ENCODE measurements at places on chromosomes 13 and 19.
A peak's percentile ranks its signal among the peaks of the same experiment; 100 is the strongest.

DNA sequence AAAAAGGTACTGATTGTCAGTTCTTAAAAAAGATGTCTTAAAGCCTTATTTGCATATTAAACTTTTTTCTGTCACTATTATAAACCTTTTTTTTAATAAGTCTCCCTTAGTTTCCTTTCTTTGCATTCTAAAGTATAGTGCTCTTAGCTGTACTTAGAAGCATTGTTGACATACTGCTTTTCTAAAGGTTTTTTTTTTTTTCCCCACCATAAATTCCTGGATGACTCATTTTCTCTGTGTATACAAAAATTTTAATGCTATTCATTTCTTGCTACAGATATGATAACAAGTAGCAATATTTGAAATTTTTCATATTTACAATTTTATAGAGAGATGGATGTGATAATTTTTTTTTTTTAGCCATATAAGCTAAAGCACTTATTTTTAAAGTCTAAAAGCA, 43.5 kb downstream of the METTL21C start:
- no peak for DNase-seq

- no peak for DNase-seq
These were observed 820.8 kb upstream of the MIR17HG start for GRCh38 chr13:90526711-90527110.

DNA sequence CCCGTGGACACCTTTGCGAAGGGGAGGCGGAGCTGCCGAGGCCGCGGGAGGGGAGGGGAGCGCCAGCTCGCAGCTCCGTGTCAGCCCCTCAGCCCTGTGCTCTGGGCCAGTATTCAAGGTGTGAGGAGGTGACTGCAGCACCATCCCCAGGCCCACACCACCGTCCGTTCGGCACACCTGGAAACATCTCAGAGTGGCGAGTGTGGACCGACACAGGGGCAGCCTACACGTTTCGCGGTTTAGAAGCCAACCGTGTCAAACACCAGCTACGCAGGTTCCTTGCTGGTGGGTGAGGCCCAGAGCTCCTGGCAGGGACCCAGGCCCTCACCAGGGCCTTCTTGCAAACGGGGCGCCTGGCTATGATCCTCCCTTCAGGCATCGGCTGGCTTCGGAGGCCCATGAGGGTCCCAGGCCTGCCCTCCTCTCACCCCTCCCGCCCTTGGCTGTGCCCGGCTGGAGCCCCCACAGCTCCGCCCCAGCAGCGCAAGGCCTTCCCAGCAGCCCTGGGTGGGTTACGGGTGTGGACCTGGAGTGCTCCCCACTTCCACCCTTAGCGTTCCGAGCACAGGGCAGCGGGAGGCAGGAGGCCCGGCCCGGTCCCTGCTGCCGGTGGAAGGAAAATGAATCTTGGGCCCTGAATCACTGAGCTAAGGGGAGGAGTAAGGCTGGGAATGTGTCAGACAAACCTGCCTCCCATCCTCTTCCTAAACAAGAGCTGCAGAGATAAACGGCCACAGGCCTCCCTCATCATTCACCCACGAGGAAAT, 1.2 kb downstream of the C13orf46 start:
- DNase-seq = no peak

DNA sequence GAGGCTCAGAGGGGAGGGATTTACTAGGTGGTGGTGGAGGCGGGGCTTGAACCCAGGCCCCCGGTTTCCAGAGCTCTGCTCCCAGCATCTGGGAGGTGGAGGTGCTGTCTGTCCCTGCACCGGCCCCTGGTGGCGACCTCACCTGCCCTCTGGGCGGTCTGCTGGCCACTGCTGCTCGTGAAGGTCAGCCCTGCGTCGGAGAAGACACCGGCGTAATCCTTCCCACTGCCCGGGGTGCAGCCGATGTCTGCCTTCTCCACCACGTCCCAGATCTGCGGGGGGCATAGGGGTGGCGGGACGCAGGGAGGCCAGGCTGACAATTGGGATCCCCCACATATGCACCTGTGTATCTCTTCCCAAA, 12.8 kb downstream of the C3 start:
- no peak for DNase-seq

- DNase-seq = peak; percentile 45
These were observed 12.4 kb downstream of the MAST3 start for GRCh38 chr19:18109733-18110608.

- DNase-seq = no peak
These were observed 1.8 kb downstream of the ZNF175 start for GRCh38 chr19:51572908-51573307.

DNA sequence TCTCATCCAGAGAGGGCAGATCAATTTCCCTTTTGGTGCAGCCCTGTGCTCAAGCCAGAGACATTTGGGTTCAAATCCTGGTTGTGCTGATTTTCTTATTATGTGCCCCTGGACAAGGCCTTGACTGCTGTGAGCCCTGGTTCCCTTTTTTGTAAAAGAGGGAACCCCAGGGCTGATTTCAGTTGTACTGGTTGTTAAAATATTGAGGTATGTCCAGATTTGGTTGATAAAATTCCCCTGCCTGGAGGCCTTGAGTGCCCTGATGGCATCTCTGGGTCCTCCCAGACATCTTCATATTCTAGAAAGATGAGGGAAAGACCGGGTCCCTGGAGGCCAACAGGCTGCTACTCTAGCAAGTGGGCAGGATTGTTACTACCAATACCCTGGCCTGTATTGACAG, 14.4 kb upstream of the PLAUR start:
- DNase-seq = no peak

DNA sequence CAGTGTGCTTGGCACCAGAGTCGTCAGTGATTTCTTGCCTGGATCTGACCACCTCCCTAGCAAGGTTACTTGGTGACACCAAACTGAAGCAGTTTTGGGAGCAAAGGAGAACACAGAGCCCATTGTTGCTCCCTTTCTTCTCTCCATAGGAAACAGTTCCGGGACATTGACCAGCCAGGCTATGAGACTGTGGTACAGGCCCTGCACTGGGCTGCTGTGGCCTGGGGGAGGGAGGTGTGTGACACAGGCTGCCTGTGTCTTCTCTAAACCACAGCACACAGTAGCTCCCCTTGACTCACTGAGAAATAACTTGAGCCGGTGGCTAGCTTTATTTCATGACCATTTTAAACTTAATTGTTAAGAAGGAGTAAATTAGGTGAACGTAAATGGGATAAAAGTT, 214.8 kb upstream of the UBL3 start:
- DNase-seq = no peak

GRCh38 chr13:25179832-25180774, 8.0 kb upstream of the AMER2 start:
- DNase-seq = no peak

- no peak for DNase-seq
These were observed 485.2 kb downstream of the ZNF536 start for GRCh38 chr19:30857388-30857787.

GRCh38 chr13:112905990-112906641, 62.9 kb upstream of the MCF2L start:
- DNase-seq = no peak

DNA sequence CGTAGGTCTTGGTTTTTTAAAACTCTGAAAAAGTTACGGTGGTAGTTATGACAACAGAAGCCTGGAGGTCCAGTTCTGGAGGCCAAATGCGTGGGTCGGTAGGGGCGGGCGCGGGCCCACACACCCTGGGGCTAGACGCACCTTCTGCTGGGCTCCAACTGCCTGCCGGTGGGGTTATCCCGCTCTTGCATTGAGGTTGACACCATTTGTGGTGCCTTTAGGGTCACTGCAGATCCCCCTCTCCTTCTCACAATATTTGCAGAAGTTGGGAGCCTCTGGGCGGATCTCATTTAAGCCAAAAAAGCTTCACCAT, 81.6 kb downstream of the CHST8 start:
- no peak for DNase-seq

DNA sequence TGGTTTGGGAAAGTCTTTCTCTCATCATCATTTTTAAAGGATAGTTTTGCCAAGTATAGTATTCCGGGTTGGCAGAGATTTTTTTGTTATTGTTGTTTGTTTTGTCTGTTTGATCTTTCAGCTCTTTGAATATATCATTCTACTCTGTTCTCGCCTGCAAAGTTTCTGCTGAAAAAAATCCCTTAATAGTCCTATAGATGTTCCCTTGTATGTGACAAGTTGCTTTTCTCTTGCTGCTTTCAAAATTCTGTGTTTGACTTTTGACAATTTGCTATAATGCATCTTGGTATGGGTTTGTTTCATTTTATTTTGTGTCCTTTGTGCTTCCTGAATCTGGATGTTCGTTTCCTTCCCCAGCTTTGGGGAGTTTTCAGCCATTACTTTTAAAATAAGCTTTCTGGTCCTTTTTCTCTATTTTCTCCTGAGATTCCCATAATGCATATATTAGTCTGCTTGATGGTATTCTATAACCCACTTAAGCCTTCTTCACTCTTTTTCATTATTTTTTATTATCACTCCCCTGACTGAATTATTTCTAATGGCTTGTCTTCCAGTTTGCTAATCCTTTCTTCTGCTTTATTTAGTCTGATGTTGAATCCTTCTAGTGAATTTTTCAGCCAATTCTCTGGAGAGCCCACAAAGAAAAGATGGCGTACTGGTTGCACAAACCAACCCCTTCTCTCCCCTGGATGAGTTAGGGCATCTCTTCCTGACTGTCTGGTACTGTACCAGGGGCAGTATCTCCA, 14.6 kb downstream of the ZNF569 start:
- no peak for DNase-seq

DNA sequence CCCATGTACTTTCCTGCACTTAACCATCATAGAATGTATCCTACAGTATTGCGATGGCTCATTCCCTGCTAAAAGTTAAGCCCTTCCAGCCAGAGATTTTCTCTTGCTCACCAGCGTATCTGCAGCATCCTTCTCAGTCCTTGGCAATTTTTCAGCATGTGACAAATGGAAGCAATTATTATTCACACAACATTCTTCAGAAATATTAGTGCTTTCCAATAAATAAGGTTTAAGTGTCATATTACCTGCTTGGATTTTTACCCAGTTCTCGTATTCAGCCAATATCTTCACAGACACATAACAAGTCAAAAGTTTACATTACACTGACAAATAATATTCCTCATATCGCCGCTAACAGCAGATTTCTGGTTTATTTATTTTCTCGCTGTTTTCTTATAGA, 82.3 kb downstream of the POU4F1 start:
- DNase-seq = no peak

DNA sequence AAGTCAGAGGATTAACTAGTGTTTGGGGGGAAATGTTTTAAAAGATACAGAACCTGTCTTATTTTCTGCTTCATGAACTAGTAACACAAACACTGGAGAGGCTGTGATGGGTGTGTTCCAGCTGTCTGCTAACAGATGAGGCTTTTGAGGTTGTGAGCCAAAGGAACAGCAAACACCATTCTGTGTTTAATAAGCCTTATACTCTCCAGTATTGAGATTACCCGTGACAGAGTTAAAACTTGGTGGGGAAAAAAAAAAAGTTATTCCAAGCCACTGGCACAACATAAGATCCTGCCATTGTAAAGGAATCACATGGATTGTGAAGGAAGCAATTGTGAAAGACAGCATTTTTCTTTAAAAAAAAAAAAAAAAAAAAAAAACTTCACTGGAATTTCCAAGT, 48.4 kb downstream of the KCTD12 start:
- no peak for DNase-seq

GRCh38 chr13:50309882-50310594, 294.8 kb downstream of the KCNRG start:
- DNase-seq = no peak

DNA sequence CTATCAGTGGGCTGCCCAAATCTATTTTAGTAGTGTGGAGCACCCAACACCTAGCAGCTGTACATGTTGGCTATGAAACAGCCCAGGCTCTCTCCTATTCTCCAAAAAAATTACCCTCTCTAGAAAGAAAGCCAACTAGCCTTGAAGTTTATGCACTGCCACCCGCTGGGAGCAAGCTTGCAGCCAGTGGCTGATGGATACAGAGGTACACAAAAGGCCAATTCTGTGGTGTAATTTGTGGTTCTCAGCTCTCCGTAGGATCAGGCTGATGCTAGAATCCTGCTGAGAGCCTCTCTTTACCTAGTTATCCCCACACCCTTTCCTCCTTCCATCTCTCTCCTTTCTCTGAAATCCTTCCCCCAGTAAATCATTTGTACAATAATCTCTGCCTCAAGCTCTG, 1120.7 kb downstream of the DIAPH3 start:
- no peak for DNase-seq

GRCh38 chr13:108549934-108550333, 79.5 kb upstream of the MYO16 start:
- no peak for DNase-seq

DNA sequence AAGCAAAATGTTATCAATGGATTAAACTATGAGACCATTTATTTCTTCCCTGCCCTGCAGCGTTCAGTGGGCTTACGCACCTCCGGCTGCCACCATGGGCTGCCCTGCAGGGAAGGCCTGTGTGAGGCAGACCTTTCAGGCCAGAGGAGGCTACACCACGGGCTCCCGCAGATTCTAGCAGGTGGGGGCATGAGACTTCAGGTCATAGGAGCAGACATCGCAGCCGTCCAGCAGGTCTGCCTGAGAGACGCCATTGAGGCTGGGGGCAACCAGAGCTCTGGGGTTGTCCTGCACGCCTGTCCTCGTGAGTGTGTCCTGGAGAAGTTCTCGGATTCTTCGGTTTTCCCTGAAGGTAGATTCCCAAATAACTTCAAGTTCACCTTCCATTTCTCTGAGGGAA, 9.4 kb upstream of the SLC7A9 start:
- no peak for DNase-seq

DNA sequence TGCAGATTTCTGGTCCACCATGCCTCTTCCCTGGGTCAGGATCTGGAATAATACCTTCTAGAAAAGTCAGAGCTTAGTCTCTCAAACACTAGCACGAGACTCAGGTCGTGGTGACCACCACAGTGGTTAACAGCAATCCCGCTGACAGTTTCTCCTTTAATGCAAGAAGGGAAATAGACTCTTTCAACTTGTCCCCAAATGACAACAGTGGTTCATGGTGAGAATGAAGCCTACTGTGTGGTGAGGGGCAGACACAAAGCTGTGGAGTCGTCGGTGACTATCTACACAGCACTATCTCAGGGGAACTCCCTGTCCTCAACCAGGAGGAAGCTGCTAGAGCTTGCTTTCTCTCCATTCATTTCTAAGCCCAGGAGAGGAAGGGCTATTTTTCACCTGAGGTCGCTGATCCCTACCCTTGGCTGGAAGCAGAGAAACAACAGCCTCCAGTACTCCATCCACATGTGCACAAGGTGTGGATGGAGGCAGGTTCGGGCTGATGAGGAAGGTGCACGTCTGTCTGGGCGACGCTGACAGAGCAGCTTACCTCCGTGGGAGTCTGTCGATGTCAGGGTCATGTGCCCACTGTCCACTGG, 72.4 kb downstream of the STK24 start:
- DNase-seq = no peak

DNA sequence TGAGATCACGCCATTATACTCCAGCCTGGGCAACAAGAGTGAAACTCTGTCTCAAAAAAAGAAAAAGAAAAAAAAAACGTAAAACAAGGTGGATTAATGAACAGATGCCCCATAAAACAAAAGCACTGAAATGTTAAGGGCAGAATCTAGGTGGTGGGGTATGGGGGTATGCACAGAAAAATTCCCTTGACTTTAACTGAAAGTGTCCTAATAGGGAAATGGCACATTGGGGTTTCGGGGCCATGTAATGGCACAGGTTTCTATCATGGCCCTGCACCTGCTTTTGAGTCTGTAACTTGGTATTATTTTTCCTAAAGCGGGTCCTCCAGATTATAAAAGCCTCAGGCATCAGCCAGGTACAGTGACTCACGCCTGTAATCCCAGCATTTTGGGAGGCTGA, 16.2 kb downstream of the NOP53 start:
- DNase-seq = no peak

All from activated T-cell treated with anti-CD3 and anti-CD28 coated beads for 48 hours (primary cell).